Left ventricle myocardium superior (tissue), 1 donor: ENCODE measurements at places on chromosomes 2 and 18. TPM values are rescaled to one million over a fixed set of nuclear protein-coding genes. Genes with fewer than 3 reads are reported as not detected.
A peak's percentile ranks its signal among the peaks of the same experiment; 100 is the strongest.

- DNase-seq, result peak; percentile 32
Measured at GRCh38 chr2:219634951-219635751, 7.7 kb downstream of the SLC4A3 start.

DNA sequence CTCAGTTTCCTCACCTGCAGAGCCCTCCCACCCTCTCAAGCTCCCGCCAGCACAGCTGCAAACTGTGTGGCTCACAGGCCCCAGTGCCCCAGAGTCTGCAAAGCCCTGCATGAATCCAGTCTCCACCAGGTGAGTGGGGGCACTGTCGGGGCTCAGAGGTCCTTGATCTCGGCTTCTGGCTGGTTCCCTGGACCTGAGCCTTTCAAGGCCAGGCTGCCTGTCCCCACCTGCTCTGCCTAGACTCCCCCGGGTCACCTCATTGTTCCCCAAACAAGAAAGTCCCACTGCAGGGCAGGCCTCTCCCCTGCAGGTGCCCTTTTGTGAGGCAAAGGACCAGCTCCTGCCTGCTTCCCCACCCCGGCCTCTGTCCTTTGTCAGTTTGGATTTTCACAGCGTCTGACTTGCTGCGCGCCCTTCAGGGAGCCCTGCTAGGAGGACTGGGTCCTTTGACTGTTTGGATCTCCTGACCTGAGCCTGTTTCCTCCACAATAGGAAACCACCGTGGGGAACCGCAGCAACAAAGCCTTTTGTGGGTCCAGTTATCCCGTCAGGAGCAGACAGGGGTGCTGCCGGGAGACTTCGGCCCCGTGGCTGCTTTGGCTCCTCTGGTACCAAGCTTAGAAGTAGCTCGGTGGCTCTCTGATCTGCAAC lies 200.5 kb upstream of the HDAC4 start:
- no peak for DNase-seq

DNA sequence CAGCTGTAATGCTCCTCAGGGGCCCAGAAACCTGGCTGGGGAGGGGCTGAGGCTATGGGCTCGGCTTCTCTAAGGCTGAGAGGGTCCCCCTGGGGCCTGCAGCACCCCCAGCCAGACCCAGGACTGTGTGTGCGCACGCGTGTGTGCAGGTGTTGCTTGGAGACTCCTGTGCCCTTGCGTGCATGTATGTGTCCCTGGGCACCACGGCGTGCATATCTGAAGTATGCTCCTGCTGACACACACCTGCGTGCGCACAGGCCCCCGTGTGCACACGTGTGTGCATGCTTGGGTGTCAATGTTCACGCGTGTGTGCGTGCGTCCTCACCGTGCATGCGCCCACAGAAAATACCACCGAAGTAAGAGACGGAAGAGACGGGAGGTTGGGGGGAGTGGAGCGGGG lies 14.9 kb upstream of the ECEL1 start:
- DNase-seq, result no peak

- peak; percentile 52 for DNase-seq
Measured at GRCh38 chr2:47079515-47080412, 75.3 kb downstream of the STPG4 start.

- DNase-seq, result no peak
Measured at GRCh38 chr2:96895032-96895745, 25.3 kb upstream of the SEMA4C start.

GRCh38 chr2:128714285-128714684 lies 395.6 kb upstream of the HS6ST1 start:
- no peak for DNase-seq

DNA sequence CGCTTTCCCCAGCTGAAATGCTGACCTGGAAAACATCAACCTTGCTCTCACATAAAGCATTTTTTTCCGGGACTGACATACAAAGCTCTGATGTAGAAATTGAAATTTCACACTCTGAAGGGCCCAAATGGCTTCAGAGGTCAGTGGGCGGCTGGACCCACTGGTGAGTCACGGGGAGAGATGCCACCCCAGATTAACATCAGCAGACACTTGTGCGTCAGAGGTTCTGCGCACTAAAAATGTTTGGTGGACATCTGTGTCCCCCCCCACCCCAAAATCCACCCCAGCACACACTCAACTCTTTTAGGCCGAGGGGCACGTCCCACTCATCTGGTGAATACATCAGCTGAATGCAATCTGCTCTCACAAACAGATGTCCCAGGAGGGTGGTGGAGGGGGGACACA lies 208.9 kb downstream of the ASB1 start:
- DNase-seq, result no peak

DNA sequence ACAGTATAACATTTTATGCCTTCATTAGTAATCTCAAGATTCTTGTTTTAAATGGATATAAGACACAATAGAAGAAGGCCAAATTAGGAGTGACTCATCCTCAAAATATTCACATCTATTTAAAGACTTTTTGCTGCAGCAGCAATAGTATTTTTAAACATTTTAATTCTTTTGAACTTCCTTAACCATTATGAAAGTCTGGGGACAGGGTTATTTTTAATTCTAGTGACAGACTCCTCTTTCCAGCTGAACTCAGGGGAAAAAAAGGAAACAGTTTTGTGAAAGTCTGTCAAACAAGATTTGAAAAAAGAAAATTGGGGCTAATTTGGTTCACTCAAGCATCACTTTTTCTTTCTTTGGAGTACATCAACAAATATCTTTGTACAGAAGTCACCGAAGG lies 541.8 kb downstream of the NUP35 start:
- DNase-seq, result no peak

- DNase-seq, result no peak
Measured at GRCh38 chr2:8546612-8547283, 135.1 kb upstream of the ID2 start.

DNA sequence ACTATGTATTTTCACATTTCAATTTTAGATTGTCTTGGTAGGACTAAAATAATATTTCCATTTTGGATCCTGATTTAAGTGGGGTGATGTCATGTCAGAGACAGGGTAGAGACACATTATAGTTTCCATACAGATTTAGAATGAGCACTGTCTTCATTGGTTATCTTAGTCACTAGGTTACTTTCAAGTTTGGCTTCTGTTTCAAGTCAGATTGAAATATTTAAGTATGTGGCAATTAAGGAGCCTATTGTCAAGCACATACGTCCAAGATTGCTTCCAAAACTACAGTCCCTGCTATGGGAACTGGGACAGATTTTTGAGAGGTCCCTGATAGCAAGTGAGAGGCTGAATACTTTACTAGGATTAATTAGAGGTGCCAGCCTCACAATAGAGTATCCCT lies 89.2 kb upstream of the FAM117B start:
- no peak for DNase-seq

- no peak for DNase-seq
Measured at GRCh38 chr18:57771626-57772025, 31.5 kb downstream of the ATP8B1 start.

- peak; percentile 73 for DNase-seq
Measured at GRCh38 chr2:25340181-25340921, 1.4 kb downstream of the DNMT3A start.

MOCOS gene
- total RNA-seq, result 0.27 TPM

FER1L5 gene
- total RNA-seq, result not detected

CCDC102B gene
- total RNA-seq, result 4.9 TPM

CTIF gene
- total RNA-seq, result 59.9 TPM

RNF138 gene
- total RNA-seq, result 10.6 TPM
